ENCODE measurements at places on chromosomes 12 and 14. TPM values are rescaled to one million over a fixed set of nuclear protein-coding genes. Genes with fewer than 3 reads are reported as not detected.

Gene XRCC3
- 2.8 TPM for total RNA-seq

Gene PTPRR
- 0.72 TPM for total RNA-seq

Gene TRIM9
- total RNA-seq, result 0.47 TPM

Gene GLT1D1
- total RNA-seq, result 0.19 TPM

Gene DEGS2
- 5.4 TPM for total RNA-seq

Gene LPAR5
- total RNA-seq, result 0.09 TPM

Gene CCDC38
- not detected for total RNA-seq

Gene GALNT8
- total RNA-seq, result 0.28 TPM

Gene STXBP6
- total RNA-seq, result 25.8 TPM

- no peak for DNase-seq
These were observed 10.6 kb downstream of the EML1 start for GRCh38 chr14:99803803-99804202.

- DNase-seq, result no peak
These were observed 14.7 kb downstream of the PTPRO start for GRCh38 chr12:15336768-15337553.

GRCh38 chr14:101888182-101888581 lies 76.2 kb upstream of the DYNC1H1 start:
- no peak for DNase-seq

DNA sequence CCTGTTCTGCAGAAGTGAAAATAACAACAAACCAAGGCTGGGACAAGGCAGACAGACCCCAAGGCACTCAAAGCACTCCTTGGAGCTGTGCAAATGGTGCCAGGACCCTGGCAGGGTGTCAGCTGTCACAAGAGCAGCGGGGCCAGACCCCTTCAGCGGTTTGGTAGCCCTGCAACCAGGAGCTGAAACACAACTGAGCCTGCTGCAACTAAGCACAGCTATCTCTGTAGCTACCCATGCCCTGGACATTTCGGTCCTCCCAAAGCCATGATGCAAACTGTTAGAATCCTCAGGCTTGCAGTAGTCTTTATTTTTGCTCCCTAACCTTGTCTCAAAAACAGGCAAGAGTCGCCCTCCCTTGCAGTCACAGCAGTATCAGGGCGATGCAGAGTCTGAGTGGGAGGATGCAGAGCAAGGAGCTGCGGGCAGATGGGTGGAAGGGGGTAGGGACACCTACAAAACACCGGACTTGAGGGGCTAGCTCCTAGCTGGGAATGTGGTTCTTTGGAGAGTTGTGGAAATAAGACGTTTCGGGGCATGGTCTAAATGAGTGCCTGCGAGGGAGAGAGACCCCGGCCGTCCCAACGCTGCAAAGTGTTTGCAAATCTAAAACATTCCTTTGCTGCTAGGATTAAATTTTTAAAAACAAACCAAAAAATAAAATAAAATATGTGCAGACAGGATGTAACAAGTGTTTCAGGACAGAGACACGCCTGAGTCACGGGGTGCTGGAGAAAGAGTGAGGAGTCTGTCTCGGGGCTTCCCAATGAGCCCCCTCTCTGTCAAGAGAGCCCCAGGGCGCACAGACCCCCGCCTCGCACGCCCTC lies 1.0 kb downstream of the NUAK1 start:
- no peak for DNase-seq

DNA sequence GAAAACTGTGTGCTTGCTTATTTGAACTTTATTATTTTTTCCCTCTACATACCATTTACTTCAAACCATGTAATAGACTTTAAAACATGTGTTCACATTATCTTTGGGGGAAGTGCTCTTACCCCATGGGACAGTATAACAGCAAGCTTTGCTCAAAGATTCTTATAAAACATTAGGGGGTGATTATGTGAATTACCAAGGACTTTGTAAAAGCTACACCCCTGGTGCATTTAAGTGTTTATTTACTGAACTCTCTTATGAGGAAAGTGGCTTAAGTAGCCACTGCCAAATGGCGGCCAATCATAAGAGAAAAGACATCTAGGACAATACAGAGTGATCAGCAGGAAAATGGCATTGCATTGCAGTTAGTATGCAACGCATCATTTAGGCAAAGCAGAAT lies 70.3 kb downstream of the CAPZA3 start:
- no peak for DNase-seq

DNA sequence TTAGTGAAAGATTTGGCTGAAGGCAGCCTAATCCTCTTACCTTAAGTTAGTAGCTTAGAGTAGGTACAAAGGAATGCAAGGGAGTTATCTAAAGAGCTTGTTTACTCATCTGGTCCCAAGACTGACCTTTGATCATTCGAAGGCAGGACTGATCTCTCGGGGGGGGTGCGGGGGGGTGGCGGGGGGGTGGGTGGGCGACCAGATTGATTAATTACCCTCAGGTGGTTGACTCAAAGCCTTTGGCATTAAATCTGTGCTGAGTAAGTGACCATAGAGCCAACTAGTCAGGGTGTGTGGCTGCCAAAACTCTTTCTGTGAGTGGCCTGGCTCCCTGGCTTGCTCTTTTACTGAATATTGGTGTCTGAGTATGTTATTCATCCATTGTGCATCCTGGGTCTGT lies 731.9 kb upstream of the FBXO33 start:
- no peak for DNase-seq

DNA sequence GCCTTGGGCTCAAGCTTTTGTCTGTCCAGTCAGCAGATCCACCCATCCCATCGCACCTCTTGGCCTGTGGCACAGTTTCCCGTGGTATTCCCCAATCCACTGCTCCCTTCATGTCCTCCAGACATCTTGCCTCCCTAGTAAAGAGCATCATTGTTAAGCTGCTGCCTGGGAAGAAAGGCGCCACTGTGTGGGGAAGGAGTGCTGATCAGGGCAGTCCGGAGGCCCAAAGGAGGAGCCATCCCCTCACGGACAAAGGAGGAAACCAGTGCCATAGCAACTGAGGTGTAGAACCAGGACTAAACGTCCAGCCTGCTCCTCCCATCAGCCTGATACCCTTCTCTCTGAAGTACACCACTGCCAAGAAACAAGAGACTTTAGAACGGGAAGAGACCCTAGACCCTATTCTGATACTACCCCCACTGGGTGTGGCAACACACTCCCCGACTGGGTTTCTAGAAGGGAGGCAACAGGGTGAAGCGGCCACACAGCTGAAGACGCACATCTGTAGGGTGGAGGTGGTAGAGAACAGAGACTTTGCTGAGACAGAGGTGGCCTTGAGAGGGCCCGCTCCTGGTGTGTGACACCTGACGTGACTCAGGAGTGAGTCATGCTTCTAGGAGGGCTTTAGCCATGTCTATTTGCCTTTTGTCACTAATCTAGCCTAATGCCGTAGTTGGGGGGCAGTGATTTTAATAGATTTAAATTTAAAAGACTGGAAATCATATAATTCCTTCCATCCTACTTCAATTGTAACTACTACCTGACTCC lies 185.0 kb downstream of the DPF3 start:
- DNase-seq, result no peak

GRCh38 chr12:107761502-107761904 lies 566 bp upstream of the PRDM4 start:
- no peak for DNase-seq

DNA sequence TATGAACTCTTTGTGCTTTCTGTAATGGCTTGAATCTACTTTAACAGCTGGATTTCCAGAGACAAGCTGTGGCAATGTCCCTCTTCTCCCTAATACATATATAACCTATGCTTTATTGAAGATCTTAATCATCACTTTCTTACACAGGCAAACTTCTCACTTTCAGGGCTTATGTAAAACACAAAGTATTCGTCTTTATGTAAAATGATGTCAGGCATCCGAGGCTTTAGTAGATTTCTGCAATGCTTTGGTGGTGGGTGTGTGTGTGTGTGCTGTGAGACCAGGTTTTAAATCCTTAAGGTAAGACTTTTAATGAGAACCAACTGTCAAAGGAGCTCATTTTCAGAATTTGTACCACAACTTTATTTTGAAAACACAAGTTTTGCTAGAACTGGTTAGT lies 70.0 kb upstream of the HMGA2 start:
- no peak for DNase-seq

- no peak for DNase-seq
These were observed 78.1 kb upstream of the GALNT9 start for GRCh38 chr12:132407451-132407961.

DNA sequence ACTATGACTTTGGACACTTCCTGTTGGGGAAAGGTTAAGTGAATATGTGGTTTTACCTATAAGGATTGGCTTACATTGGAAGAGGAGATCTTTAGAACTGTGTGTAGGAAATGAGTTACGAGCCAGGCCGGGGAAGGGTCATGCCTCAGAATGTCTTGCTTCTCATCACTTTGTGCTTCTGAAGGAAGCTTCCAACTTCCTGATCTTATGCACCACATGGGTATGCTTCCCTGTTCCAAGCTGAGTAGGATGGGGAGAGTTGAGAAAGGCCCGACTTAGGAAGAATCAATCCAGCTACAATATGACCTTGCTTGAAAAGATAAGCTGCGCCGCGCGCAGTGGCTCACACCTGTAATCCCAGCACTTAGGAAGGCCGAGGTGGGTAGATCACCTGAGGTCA lies 59.9 kb downstream of the STXBP6 start:
- DNase-seq, result no peak

DNA sequence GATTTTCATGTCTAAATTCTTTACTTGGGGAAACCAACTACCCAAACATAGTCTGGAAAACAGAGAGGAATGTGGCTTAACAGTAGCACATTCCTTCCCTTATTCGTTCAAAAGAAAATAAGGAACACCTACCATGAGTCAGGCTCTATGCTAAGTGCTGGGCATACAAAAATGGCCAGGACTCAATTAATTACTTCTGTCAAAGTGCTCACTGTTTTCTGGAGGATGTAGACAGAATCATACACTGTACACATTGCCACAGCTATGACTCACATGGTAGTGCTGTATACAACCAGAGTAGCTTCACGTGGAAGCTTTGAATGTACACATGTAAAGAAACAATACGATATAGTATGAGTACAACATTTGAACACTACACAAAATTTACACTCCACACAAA lies 50.1 kb downstream of the SLC25A21 start:
- DNase-seq, result no peak

- no peak for DNase-seq
These were observed 13.6 kb downstream of the KCNH3 start for GRCh38 chr12:49552425-49552824.

DNA sequence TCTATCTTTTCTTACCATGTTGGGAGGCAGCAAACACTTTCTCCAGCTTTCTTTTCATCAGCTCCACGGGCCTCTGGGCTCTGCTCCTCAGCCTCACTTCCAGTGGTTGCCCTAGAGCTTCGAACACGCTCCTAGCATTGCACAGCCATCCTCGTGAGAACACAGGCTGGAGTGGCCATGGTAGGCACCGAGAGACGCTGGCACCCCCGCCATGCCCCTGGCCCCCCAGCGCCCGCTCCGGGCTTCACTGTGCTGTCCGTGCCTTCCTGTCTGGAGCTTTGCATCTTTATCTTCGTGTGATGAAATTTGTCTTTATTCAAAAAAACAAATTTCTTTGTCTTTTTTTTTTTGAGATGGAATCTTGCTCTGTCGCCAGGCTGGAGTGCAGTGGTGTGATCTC lies 352.2 kb downstream of the TMEM121 start:
- DNase-seq, result no peak

- peak; percentile 79 for DNase-seq
These were observed 759 bp downstream of the NFYB start for GRCh38 chr12:104137001-104137901.

DNA sequence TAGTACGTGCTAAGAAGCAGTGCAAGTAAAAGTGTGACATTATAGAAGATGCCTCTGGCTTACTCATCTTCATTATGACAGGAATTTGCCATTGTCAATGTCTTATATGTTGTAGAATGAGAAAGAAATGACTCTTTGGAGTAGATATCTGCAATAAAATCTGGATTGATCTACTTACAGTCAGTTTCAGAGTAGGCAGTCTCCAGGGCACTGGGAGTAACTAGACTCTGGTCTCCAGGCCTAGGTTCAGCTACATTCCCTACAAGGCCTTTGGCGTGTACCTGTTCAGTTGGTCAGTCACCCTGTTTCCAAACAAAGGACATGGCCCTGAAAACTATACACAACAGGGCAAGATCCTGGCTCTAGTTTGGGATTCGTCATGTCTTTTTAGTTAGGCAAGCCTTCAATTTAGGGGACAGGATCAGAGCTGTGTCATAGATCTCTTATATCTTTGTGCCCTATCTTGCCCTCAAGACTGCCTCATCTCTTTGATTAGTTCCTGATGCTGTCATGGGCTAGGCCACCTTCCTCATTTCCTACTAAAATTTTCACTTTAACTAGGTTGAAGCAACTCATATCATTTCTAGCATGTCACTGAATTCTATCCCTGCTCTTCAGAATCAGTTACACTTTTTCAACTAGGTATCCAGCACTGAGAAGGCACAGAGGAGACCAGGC lies 410.0 kb downstream of the RAD51B start:
- no peak for DNase-seq

GRCh38 chr12:55983232-55983842 lies 9.5 kb downstream of the RAB5B start:
- DNase-seq, result no peak

GRCh38 chr14:33460164-33460563 lies 490.7 kb downstream of the EGLN3 start:
- DNase-seq, result no peak

GRCh38 chr14:104230946-104231345 lies 92.6 kb downstream of the KIF26A start:
- DNase-seq, result no peak

DNA sequence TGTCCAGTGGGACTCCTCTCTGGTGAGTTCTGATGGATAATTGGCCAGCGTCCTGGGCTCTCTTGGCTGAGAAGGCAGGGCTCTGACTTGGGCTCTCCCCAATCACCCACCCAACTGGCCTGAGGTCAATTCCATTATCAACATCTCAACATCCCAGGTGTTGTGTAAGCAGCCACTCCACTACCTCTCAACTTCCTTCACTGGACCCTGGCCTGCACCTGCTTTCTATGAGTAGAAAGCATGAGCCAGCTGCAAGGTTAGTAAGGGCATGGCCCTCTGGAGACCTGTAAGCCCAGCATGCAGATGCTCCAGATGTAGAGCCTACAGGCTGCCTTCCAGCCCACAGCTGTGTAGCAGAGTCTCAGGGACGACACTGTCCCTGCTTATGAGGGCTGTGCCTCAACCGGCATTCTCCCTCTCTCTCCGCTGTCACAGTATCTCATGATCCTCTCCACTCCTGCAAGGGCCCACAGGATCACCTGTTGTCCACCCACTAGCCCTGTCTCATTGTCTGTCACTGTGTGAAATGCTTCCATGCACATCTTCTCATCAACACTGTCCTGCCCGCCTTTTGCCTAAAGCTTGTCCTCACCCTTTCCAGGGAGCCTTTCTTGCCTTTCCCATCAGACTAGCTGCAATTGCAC lies 5.4 kb upstream of the KRT81 start:
- DNase-seq, result no peak

- DNase-seq, result peak; percentile 92
These were observed 37.5 kb downstream of the CCNK start for GRCh38 chr14:99518441-99519346.

DNA sequence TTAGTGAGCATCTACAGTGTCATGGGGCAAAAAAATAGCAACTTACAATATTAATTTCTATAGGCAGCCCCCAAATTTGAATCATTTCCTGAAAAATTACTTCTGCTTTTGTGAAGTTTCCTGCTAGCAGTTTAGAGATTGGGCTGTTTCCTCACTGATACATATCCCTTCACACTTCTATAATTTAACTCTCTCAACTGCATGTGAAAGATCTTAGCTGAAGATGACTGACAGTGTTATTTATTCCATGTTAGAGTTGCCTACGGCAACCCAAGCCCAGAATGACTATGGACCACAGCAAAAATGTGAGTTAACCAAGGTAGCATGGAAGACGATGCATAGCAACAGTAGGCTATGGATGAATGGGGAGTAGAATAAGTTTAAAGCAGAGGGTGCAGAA lies at the start of gene KLRG1:
Gene KLRG1, plus strand, starts transcription at position 134 of the 400 bp plus-strand sequence. Its CDS starts 90 bp downstream, at position 224.
- DNase-seq, result no peak

- no peak for DNase-seq
These were observed 912.4 kb upstream of the ATXN7L3B start for GRCh38 chr12:73625226-73625625.

GRCh38 chr14:32800320-32800719 lies 138.4 kb upstream of the NPAS3 start:
- no peak for DNase-seq

Data from pancreas (tissue), 10 donors.